ENCODE measurements at places on chromosomes 16 and 17.

DNA sequence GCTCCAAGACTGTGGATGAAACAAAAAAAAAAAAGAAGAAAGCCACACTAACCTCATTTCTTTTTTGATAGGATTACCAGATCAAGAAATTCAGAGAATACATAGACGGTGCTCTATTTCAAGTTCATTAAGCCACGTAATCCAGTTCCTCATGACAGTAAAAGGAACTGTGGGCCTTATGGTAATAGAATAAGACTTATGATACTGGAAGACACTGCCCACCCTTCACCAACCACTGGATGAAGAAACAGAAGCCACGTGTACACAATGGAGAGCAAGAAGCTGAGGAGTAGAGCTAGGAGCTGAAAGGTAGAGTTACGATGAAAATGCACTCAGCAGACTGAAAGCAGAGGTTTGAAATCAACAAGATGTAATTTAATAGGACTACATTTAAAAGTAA lies 11.2 kb downstream of the NCBP3 start:
- no peak for DNase-seq

GRCh38 chr17:628089-628941 lies 86.3 kb downstream of the VPS53 start:
- no peak for DNase-seq

DNA sequence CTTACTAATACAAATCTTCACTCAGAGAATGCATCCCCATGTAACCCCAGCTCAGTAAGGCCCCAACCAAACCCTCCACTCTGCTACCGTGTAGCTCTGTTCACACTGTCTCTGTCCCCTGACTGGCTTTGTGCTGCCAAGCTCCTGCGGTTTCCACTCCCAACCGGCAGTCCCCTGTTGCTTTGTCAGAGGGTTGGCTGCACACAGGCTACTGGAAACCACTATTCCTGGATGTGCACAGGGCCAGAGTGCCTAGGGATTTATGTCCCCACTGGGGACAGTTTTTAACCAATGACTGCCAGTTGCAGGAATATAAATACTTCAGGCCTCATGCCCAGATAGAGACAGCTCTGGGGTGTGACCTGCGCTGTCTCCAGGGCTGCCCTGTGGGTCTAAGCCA lies 157.1 kb upstream of the C16orf82 start:
- DNase-seq, result no peak

DNA sequence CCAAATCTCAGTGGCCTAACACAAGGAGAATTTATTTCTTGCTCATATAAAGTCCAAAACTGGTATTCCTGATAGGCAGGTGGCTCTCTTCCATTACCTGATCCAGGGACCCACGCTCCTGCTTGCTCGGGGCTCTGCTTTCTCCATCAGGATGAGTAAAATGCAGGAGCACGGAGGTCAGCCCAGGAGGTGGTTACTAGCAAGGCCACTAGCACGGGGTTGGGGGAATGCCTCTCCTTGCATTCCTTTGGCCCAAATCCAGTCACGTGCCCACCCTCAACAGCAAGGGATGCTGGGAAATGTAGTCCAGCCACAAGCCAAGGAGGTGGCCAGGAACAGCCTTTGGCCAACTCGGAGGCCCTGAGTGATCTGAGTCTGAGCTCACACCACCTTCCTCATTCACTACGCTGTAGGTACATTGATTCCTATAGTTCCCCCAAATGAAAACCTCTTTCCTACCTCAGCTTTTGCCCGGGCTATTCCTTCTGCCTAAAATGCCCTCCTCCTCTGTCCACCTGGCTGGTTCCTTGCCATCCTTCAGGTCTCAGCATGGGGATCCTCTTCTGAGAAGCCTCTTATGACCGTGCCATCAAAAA lies 38.3 kb upstream of the HAPSTR1 start:
- DNase-seq, result peak; percentile 86

GRCh38 chr17:72901083-72901482 lies 191.4 kb downstream of the SLC39A11 start:
- DNase-seq, result no peak

DNA sequence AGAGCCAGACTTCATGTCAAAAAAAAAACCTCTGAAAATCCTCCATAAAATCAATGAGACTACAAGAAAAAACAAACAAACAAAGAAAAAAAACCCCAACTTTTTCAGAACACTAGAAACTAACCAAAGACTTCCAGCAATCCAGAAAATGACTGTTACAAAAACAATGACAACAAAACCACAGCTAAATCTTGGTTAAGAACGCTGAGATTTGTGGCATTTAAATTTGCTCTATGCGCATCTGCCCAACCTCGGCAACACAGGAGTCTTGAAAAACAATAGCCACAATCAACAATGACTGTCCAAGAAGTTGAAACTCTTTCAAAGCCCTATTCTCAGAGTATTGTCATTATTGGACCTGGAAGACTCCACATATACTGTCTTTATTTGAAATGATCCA lies 402.4 kb downstream of the ZFHX3 start:
- DNase-seq, result no peak

DNA sequence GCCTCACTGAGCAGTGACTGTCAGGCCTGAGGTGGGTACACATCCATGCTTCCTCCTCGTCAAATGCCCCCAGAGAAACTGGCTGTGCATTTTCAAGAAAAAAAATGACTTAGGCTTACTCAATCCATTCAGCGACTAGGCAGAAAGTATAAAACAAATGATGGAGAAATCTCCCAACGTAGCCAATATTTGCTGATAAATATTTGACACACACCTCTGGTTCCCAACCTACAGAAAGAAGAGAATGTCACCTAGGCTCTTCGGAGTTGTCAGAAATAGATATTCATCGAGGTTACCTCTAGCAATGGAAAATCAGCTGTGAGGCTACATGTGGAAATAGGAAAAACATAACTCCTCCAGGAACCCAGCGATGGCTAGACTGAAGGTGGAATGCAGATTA lies 12.4 kb upstream of the TOM1L1 start:
- DNase-seq, result no peak

GRCh38 chr16:4270091-4270490 lies 2.7 kb downstream of the TFAP4 start:
- DNase-seq, result no peak

GRCh38 chr16:15434079-15434424 lies 336 bp upstream of the BMERB1 start:
- DNase-seq, result no peak

DNA sequence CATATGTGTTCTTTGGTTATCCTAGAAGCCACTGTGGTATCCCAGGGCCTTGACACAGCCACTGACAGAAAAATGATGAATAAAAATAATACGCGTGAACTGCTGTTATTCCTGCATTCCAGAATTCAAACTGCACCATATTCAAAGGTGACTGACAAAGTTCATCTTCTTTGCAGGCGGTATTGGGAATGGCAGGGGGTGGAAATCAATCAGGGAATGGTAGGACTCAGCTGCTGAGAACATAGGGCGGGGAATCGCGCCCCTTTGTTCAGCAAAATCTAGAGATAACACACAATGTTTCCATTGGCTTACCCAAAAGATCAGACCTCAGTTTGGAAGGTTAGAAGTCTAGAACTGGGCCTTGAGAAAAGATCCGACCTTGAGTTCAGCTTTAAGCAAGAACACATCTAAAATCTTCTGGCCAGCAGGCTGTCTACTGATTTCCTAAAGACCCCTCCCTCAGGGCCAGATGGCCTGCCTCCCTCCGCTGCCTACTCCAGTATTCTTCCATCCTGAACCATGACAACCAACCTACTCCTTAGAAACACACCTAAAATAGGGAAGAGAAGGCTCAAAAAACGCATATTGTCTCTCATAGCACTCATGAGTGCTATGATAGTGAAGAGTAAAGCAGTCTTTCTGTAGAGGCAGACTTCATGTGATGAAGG lies 34.1 kb downstream of the CDK5R1 start:
- DNase-seq, result no peak

- no peak for DNase-seq
Measured at GRCh38 chr17:74467221-74467951, 952 bp downstream of the CD300A start.

- DNase-seq, result no peak
Measured at GRCh38 chr17:72967977-72968585, 124.4 kb downstream of the SLC39A11 start.

- no peak for DNase-seq
Measured at GRCh38 chr17:67336859-67337258, 29.5 kb downstream of the PSMD12 start.

GRCh38 chr16:70572050-70572925 lies 48.7 kb downstream of the SF3B3 start:
- no peak for DNase-seq

DNA sequence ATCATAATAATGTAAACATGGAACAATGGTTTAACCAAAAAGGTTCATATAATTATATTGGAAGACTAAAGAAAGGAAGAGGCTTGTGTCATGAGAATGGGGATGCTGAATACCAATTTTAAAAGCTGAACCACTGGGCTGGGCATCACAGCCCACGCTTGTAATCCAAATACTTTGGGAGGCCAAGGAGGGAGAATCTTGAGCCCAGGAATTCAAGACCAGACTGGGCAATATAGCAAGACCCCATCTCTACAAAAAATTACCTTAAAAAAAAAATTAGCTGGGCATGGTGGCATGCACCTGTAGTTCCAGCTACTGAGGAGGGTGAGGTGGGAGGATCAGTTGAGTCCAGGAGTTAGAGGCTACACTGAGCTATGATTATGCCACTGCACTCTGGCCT lies 65.1 kb downstream of the SMURF2 start:
- no peak for DNase-seq

- peak; percentile 34 for DNase-seq
Measured at GRCh38 chr17:75774471-75774990, 9.5 kb upstream of the GALK1 start.

DNA sequence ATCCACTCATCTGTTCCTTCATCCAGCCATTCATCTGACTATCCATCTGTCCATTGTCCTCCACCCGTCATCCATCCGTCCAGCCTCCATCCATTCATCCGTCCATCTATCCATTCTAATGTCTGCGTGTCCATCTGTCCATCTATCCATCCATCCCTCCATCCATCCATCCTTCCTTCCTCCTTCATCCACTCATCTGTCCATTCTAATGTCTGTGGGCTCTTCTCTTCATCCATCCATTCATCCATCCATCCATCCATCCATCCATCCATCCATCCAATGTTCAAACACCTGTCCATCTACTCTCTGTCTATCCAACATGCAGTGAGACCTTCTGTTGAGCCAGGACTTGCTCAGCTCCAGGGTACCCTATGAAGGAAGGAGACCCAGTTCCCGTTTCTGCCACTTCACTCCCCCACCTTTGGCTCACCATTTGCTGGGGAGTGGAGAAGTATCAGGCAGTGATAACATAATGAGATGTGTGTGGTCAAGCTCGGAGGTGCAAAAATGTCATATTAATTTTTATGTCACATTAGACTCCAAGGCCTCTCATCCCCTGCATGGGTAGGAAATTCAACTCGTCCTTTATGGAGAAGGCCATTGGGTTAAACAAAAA lies 36.5 kb upstream of the ADGRG1 start:
- DNase-seq, result no peak

- DNase-seq, result peak; percentile 90
Measured at GRCh38 chr16:2838928-2839327, 8.8 kb downstream of the ZG16B start.

DNA sequence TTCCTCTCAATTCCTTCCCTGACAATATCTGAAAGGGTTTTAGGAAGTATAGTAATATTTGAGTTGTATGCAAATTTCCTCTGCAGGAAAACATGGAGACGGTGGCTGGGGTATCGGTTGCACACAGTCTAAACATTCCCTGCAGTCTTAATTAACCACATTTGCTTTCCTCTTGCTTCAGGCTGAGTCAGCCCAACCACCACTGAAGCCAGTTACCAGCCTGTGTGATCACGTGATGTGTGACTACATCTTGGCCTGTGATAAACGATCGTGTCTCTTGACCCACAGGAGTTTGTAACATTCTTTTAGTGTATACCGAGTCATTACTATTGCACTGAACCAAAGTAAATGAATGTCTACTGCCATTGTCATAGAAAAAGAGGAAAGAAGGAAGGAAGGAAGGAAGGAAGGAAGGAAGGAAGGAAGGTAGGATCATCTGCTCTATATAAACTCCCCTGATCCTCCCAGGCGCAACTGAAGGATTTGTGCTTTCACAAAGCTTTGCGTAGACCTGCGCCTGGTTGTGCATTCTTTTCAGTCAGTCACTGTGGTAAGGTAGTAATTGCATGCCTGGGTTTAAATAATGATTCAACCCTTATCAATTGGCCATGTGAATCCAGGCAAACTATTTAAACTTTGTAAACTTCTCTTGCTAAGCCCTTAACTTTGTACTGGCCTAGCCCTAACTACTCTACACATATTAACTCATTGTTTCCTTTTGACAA lies 280.6 kb upstream of the SALL1 start:
- peak; percentile 2 for DNase-seq

- no peak for DNase-seq
Measured at GRCh38 chr17:16187642-16188041, 27.7 kb downstream of the NCOR1 start.

DNA sequence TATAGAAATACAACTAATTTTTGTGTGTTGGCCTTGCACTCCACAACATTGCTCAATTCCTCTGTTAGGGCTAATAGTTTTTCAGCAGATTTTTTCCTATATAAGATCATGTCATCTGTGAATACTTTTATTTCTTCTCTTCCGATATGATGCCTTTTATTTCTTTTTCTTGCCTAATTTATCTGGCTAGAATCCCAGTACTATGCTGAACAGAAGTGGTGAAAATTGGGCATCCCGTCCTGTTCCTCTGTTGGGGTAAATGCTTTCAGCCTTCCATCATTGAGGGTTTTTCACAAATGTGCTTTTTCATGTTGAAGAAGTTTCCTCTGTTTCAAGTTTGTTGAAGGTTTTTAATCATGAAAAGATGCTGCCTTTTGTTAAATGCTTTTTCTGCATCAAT lies 22.7 kb upstream of the TNFRSF13B start:
- no peak for DNase-seq

DNA sequence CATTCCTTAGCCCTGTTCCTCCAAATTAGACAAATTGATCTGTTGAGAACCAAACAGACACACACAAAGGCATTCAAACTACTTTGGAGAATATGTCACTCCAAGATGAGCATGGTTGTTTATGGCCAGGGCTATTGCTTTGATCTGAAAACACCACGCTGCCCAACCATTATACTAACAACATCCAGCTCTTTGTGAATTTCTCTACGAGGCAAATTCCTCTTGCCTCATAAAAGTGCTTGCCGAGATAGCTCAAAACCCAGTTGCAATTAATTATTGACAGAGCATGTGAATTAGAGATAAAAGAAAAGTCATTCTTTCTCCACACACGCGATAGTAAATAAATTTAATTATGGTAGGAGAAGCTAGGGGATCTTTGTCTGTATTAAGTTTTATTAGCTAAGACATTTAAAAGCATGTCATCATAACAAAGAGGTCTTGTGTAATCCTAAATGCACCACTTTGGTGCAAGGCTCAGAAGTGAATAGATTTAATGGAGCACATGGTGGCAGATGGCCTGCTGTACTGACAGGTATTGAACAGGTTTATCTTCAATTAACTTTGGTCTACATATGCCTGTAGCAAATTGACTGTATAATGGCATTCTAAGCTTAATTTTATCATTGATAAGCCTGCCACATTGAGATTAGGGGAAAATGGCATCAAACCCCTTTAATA lies 441.8 kb downstream of the HS3ST4 start:
- DNase-seq, result no peak

GRCh38 chr16:31435341-31436220 lies 7.0 kb downstream of the ZNF843 start:
- no peak for DNase-seq
